ENCODE measurements at places on chromosomes 2 and 18.

DNA sequence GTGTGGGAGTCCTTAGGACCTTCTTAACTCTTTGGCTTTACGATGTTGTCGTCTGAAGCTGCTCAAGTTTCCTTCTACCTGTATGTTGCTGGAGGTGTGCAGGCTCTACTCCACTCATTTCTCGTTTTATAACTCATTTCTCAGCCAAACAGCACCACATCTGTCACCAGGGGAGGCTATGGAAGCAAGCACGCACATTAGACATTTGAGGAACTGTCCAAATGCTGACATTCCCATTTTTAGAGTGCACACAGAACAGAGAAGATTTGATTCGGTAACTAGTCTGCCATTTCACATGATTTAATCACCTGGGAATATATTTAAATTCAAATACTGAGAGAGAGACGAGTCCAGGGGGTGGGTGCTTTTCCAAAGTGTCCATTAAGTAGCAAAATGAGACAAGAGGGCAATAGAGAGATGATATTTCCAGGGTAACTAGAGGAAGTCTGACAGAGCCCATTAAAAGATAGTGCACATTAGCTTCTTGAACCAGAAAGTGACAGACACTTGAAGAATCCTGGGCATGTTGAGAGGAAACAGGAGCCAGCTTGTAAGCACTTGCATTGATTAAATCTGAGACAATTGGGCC is 793.3 kb downstream of the TDRD15 start:
- no peak for DNase-seq

DNA sequence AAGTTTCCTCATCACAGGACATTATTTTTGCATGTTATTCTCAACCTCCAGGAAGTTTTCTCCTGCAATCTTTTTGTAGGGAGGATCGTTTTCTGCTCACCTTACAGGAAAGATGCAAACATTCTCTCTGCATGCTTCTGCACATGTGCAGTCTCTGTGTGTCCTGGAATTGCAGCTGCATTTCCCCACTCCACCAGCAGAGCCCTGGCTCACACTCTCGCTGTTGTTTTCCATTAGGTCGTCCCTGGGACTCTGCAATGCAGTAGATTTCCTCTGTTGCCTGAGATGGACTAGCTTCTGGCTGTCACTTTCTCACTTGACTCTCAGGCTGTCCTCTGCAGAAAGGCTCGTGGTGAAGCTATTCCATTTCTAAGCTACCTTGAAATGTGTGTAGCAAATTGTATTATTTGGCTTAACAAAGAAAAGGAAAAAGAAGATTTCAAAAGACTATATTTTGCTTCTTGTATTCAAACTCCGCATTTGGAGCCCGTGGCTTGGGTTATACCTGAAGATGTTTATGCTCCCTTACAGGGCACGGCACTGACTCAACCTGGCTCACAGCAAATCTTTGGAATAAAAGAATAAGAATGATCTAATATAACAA is 346.7 kb downstream of the RAD51AP2 start:
- DNase-seq = peak; percentile 56

GRCh38 chr2:202104286-202104870 is 31.3 kb downstream of the KIAA2012 start:
- DNase-seq = no peak

- no peak for DNase-seq
Measured at GRCh38 chr2:73827018-73827417, 1.7 kb upstream of the STAMBP start.

GRCh38 chr2:165623783-165624469 is 154.4 kb downstream of the CSRNP3 start:
- DNase-seq = no peak

- DNase-seq = no peak
Measured at GRCh38 chr2:9593925-9594324, 36.9 kb downstream of the YWHAQ start.

- no peak for DNase-seq
Measured at GRCh38 chr2:230230496-230231200, 5.1 kb downstream of the SP140 start.

DNA sequence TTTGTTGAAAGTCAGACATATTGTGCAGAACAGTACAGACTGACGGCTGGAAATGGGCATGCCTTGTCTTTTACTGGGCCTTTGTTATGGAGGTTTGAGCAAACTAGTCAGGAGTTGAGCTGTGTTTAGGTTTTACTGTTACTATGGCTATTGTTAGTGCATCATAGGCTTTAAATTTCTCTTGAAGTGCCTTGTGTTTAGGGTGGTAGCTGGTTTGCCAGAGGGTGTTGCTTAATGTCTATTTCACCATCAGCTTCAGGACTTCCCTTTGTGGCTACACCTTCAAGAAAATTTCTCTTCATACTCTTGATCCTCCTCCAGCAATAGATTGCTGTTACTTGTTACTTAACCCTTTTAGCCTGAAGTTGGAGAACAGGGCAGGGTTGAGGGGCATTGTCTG is 104.6 kb downstream of the CAPN13 start:
- no peak for DNase-seq

DNA sequence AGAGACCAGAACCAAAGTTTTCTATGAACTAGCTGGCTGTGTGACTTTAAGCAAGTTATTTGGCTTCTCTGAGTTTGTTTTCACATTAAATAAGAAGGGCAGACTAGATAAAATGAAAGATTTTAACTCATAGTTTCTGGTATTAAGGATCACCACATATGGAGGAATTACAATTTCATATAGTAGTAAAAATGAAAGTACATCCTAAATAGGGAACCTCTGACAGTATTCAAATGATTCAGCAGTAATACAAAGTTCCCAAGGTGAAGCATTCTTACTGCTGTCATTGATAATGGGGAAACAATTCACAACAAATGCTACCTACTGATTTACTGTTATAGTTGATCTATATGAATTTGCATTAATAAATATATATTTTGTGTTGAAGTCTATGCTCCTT is 170.3 kb upstream of the VRK2 start:
- DNase-seq = no peak

DNA sequence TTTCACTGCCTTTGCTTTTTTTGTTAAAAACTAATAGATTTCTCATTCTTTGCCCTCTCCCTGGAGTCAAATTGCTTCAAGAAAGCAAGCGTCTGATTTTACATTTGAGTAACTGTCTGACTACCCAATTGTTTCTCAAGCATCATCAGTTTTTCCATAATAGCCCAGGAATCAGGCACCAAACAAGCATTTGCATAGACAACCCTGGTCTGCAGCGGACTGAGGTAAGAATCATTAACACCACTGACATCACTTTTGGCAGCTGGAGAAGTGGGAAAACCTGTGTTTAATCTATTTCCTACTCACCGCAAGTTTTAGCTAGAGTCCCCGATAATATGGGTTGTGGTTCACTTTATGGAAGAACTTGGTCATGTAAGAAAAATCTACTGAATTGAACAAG is 55.7 kb downstream of the IRS1 start:
- no peak for DNase-seq

DNA sequence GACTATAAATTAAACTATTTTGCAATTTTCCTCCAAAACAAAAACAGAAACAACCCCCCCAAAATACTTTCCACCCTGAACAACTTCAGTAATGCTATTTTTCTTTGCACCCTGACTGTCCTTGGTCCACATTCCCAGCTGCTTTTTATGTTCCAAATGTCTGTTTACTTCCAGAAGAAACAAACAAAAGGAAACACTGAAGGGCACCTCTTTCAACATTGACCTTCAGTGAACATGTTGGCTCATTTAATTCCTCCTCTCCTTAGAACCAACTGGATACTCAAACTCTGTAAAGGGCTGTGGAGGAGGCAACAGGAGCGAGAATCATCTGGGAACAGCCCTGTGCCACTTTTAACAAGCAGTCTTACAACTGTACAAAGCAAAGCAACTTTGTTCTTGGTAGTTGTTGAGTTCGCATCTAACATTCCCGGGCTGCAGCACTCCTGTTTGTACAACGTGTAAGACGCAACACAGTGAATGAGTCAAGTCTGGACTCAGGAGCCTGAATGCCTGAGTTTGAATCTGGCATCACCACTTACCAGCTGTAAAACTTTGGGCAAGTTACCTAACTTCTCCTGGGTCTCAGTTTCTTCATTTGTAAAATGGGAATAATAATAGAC is 111.4 kb upstream of the GATA6 start:
- DNase-seq = no peak

- no peak for DNase-seq
Measured at GRCh38 chr2:173750353-173750801, 214.8 kb downstream of the SP3 start.

DNA sequence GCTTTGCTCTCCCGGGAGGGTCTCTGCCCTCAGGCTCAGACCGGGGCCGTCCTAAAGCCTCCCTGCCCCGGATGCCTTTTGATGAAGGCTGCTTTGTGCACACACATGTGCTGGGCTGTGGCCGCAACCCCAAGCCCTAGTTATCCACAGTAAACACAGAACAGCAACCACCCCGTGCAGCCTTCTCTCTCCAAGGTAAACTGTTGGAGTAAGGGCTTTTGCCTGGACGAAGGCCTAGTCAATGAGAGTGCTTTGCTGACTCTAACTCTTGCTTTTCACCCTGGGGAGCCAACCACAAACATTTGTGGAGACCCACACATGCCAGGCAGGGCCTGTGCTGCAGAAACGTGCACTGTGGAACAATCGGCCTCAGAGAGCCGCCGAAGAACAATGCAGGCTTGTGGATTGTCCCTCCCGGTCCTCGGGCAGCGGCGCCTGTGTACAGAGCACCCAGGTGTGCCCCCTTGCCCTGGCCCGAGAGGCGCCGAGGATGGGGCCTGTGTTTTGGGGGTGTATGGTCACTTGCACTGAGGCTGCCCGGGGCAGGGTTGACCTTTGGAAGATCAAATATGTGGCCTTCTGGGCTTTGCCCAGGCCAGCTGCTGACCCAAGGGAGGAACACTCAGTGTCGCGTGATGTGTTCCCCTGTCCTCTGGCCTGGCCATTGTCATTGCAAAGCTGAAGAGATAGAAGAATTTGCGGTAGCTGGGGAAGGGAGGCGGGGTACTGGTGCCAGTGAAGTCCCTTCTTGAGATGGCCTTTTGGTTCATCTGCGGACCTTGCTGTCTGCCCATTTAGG is 37.0 kb downstream of the CTIF start:
- peak; percentile 60 for DNase-seq
